ENCODE measurements at places on chromosomes 2 and 18.

- DNase-seq, result no peak
These were observed 21.9 kb downstream of the CENPO start for GRCh38 chr2:24815171-24815570.

DNA sequence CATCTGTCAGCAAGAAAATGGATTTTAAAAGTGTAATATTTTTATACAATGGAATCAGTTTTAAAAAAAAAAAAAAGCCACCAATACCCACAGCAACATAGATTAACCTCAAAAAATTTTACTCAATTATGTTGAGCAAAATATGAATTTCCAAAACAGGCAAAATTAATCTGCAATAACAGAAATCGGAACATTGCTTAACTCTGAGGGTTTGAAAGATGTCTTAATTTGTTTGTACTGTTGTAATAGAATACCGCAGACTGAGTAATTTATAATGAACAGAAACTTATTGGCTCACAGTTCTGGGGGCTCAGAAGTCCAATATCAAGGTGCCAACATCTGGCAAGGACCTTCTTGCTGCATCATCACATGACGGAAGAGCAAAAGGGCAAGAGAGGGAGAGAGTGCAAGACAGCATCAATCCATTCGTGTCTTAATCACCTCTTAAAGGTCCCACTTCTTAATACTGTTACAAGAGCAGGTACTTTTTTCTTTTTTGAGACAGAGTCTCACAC, 31.8 kb upstream of the TNFAIP6 start:
- no peak for DNase-seq

GRCh38 chr18:44731530-44732237, 51.0 kb downstream of the SETBP1 start:
- no peak for DNase-seq

DNA sequence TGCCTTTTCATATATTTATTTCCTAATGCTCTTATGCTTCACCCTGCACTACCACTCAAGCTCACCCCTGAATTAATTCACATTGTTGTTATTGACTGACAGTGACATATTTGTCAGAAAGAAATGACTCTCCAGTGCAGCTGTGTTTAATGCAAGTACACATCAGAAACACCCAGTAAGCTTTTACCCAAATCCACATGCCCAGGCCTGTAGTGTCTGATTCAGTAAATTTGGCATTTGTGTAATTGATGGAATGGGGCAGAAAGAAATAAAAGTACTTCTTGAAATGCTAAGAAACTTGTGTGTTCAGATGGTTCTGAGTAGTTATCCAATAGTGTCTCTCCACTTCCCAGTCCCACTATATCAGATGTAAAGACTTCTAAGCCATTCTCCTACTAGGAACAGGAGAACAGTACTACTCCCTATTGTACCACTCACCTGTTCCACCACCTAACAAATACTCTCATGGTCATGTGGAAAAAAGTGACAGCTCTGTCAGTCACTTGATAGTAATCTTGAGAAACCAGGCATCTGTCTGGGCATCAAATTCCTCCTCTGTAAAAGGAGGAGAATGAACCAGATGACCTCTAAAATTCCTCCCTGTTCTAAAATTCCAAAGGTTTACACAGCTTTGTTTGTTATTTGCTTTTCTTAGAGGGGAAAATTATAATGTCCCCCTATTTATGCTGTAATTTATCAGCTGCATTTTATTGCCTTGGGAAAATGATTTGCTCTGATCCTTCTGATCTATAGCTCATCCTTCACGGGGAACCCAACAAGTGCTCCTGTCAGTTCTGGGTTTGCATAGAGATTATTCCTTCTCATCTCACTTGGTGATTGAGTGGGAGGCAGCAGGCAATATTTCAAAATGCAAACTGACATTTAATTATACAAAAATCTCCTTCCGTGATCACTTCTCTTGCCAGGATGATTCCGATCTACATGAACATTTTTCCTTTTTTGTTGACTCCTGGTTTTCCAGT, 70.9 kb downstream of the ZNF385B start:
- no peak for DNase-seq

GRCh38 chr2:227684258-227684657, 17.7 kb downstream of the SCYGR5 start:
- DNase-seq, result no peak

DNA sequence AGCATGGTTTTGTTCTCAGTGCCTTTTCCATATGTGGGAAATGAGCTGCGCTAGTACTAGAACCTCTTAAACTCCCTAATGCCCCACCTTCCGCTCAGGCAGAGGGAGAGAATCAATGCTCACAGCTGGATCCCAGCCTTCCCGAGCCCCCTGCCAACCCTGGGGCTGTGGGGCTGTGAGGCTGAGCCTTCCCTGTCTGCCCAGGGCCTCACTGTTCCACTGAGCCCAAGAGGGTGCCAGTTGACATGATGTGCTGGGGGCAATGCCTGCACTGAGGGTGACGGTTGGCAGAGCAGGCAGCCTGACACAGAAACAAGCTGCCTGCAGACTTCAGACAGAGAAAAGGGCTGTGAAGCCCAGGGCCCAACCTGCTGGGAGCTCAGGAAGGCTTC, 602.4 kb upstream of the RAB6C start:
- no peak for DNase-seq

- DNase-seq, result no peak
These were observed 11.8 kb upstream of the FN1 start for GRCh38 chr2:215447673-215448081.

- no peak for DNase-seq
These were observed 52.3 kb upstream of the SCG2 start for GRCh38 chr2:223654384-223654915.

- no peak for DNase-seq
These were observed 22.7 kb downstream of the C1D start for GRCh38 chr2:68040078-68040477.

DNA sequence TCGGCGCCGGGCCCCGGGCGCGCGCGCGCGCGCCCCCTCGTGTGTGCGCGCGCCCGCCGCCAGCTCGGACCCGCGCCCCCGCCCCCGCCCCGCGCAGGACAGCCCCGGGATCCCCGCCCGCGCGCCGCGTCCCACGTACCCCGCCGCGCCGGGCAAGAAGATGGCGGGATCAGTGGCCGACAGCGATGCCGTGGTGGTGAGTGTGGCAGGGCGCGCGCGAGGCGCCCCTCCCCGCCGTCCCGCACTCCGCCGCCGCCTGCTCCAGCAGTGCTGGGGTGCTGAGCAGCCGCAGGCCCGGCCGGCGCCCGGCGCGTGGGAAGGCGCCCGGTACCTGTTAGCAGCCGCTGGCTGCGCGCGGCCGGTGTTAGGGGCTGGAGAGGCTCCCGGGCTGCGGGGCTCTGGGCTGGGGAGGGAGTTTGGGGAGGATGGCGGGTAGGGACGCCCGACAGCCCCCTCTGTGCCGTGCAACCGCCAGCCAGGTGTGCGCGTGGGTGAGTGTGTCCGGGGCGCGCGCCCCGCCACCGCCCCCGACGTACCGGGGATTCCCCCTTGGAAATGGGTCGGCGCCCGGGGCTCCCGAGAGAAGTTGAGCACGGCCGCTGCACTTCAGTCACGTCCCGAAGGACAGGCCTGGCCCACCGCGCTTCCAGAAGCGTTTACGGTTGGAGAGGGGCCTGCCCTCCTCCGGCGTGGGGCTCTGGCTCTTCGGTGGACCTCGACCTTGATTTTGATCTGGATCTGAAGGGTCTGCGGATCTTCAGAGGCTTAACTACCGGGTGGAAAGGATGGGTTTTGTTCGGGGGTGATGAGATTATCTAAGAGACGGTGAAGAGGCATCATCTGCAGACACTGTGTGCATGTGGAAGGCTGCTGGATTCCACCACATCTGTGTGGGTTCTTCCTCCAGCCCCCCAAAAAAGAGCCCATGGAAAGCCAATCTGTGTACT, 697 bp downstream of the LGALSL start:
- peak; percentile 46 for DNase-seq

GRCh38 chr18:66564236-66564635, 39.7 kb downstream of the CDH19 start:
- no peak for DNase-seq

- no peak for DNase-seq
These were observed 80.1 kb downstream of the PLA2R1 start for GRCh38 chr2:159982270-159982669.

DNA sequence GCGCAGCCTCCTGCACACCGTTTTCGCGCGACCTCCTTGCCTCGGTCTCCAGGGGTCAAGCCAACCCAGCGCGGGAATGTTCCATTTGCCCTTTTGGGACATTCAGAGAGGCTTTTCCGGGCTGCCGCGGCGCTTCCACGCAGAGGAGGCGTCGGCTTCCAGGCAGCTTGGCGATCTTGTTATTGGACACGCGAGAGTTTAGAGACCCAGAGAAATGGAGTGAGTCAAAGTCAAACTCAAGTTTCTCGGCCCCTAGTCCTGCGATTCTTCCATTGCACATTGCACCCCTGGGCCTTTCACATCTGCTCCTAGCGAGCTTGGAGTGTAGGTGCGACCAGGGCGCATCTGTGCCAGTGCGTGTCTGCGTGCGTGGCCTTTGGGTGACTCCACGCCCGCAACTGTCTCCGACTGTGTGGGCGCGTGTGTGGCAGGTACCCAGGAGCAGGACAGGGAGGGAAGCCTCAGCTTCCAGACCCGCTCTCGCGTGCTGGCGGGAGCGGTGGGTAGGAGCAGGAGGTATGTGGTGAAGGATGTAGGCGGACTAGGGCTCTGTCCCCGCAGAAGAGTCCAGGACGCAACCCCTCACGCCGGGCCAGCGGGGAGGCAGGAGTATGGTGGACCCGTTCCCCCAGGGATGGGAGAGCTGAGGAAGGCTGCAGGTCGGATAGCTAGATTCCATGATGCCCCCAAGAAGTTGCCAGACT, 13.5 kb downstream of the SIX3 start:
- DNase-seq, result no peak

DNA sequence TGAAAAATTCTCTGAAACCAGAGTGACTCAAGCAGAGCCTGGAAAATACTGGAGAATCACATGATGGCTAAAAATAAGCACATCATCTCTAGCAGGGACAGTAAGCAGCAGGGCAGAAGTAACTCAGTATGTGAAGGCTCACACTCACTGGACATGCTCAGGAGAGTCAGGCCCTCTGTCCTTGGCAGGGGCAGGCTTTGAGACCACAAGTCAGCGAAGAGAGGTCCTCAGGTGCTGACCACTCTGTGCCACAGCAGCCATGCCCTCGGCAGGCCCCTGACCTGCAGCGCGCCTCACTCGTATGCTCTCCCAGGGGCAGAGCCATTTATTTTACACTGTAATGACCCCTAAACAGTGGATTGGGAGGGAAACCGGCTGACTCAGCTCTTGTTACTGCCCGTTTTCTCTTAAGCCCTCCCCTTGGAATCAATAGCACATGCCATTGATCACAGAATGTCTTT, 76.8 kb downstream of the MAPRE2 start:
- DNase-seq, result no peak

GRCh38 chr18:59484561-59485328, 125.7 kb upstream of the LMAN1 start:
- no peak for DNase-seq

- no peak for DNase-seq
These were observed 17.6 kb downstream of the ADAM17 start for GRCh38 chr2:9538000-9538507.

DNA sequence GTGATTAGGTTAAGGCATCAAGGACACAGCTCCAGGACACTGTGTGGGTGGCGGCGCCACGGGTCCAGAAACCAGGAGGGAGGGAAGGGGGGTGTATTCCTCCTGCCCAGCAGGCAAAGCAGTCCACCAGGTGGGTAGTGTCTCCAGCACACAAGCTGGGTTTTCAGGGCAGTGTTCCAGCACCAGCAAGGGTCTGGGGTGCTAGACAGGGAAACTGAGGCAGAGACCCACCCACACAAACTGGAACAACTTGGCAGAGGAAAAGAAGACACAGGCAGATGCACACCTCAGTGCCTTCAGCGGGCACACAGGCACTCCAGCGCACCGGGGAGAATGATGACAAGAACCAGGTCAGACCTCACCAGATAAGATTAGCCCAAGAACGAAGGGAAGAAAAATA, 28.4 kb upstream of the GNAL start:
- DNase-seq, result no peak

DNA sequence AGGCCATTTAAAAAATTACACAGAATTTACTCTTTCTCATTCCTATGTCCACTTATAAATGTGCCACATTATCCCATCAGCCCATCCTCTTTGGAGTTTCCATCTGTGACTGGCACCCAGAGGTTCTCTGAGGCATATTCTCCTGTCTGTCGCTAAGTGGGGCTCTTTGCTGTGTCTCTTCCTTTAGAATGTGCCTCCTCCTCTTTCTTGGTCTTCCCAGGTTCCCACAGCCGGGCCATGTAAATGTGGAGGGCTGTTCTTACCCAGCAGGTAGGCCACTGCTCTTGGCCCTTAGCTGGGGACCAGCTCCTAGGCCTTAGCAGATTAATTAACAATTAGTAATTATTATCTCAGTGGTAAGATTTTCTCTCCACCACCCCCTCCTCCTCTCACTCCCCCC, 167.0 kb downstream of the INSIG2 start:
- no peak for DNase-seq

- DNase-seq, result no peak
These were observed 56.5 kb downstream of the TPGS2 start for GRCh38 chr18:36772241-36772723.

- DNase-seq, result no peak
These were observed 124.2 kb downstream of the CLIP4 start for GRCh38 chr2:29239209-29239960.

- no peak for DNase-seq
These were observed 64.4 kb upstream of the REV1 start for GRCh38 chr2:99554238-99554637.

DNA sequence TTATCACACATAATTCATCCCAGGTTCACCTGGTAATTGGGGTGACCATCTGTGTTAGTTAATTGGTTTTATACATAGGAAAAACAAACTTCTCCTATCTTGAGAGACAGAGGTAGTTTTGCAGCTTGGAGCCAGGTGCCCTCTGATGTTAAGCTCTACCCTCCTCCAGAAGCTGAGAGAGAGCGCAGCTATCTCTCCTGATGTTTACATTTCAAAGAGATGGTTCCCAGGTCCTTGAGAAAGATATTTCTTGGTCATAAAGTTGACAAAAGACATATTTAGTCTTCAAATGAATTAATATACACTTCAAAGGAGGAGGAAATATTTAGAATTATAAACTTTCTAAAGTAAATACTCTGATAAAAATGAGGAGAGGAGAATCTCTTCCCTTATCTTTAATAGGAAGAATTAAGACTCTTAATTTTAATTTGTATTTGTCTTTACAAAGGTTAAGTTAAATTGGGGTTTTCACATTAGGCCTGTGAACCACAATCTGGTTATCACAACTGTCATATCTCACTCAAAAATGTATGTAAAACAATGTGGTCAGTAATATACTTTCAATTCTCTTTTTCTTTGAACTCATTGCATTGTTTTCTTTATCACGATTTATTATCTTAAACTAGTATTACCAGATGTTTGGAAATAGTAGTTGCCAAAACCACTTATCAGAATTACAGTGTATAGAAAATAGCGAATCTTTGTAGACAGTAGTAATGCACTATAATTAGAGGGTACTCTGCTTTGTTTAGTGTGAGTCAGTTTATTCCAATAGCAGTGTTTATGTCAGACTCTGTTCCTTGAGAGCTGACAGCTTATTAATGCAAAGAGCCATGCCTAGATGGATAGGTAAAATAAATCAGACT, 26.8 kb downstream of the SERPINB4 start:
- no peak for DNase-seq

GRCh38 chr18:46265196-46266156, 161.3 kb downstream of the HAUS1 start:
- no peak for DNase-seq

All from CD4-positive, alpha-beta T cell treated with Interleukin-10 for 1 hour (primary cell).